Stimulated activated CD4-positive, alpha-beta T cell treated with anti-CD3 and anti-CD28 coated beads, Interleukin-15, amount 100 ng/mL, for 24 hours (primary cell): ENCODE measurements at places on chromosomes 3 and 15.

GRCh38 chr3:11591391-11592282 lies 52.1 kb downstream of the VGLL4 start:
- no peak for DNase-seq

DNA sequence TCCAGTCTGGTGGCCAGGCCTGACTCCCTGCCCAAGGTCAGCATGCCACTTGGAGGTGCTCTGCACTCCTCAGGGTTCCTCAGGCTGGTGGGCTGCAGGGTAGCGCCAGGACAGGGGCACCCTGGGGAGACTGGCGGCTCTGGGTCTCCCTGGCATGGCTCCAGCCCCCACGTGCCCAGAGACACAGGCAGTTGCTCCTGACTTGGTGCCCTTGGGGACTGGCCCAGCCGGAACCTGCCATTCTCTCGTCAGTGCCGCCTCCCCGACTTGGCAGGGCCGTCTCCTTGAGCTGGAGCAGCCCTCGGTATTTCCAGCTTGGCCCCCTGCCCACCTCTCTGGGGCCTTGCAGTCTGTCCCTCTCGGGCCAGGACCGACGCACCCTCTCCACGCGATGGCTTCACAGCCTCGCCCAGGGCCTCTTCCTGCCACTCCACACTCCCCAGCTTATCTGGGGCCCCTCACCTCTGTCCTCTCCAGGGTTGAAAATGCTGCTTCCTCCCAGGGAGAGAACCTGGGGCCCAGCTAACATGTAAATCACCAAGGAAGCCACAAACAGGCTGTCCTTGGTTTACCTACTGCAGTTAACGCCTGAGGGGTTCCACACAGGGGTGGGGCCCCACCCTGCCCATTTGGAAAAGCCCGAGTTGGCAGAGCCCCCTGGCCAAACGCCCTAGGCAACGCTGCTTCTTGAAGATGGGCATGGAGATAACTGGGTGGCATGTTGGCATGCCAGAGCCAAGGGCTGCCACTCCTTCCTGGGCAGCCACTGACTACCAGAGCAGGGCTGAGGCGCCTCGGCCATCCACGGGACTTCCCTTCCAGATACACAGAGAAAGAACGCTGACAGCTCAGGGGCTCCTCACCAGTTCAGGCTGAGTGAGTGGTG lies 61.4 kb downstream of the SMAD6 start:
- no peak for DNase-seq

GRCh38 chr3:27239951-27240350 lies 129.2 kb downstream of the NEK10 start:
- DNase-seq, result no peak

- DNase-seq, result no peak
Observed at GRCh38 chr3:124174910-124175874, 183.3 kb upstream of the ROPN1 start.
